HFF-Myc (cell line): ENCODE measurements at places on chromosomes 4 and X.

- DNase-seq, result no peak
Observed at GRCh38 chr4:6200011-6200921, at the start of gene JAKMIP1. JAKMIP1 (minus strand) TSS chr4:6200549; CDS start chr4:6112850, 87,699 bp downstream.

- DNase-seq, result no peak
Observed at GRCh38 chrX:120468071-120468470, 1.0 kb downstream of the LAMP2 start.

DNA sequence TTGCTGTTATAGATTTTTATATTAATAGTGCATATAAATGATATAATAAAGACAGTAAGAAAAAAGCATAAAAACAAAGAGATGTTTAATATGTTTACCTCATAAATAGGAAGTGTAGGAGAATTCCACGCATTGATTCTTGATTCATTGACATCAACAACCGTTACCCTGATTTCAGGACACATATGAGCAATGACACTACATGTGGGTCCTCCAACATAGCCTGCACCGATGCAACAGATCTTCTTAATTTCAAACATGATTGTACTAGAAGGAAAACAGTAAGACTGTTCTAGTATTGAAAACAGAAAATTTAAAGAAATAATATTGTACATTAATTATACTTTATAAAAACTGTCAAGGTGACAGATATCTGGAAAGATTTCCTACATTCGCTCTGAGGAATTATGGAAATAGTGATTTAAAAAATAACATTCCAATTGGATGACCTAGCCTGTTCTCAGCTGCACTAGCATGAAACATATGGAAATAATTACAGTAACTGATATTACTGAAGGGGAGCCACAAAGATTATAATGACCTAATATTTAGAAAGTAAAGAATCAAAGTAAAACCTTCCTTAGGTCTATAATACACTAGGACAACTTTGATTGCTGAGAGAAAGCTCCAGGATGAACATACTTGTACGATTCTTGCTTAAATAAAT lies 5.9 kb downstream of the UGDH start:
- peak; percentile 35 for DNase-seq

GRCh38 chrX:25141684-25142083 lies 125.9 kb upstream of the ARX start:
- DNase-seq, result no peak

GRCh38 chrX:40090961-40091360 lies 6.8 kb downstream of the BCOR start:
- no peak for DNase-seq

- DNase-seq, result no peak
Observed at GRCh38 chr4:123352240-123352945, 44.2 kb upstream of the SPRY1 start.

GRCh38 chr4:34720571-34720970 lies 1523.7 kb downstream of the ARAP2 start:
- DNase-seq, result peak; percentile 74
